ENCODE measurements at places on chromosomes 7 and 10.

DNA sequence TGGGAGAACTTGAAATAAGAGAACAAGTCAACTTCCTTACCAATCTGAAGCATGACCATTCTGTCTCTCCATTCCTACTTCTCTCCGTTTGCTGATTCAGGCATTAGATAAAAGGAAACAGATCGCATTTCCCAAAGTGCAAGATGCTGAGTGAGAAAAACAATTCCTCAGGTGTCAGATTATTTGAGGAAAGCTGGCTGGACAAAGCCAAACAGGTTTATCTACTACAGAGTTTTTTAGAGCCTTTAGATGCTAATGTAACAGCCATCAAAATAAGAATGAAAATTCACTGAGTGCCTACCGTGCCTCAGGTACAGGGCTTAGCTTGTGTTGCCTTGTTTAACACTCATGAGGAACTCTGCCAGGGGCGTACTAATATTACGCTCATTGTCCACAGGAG is 135.9 kb upstream of the MBL2 start:
- no peak for DNase-seq

DNA sequence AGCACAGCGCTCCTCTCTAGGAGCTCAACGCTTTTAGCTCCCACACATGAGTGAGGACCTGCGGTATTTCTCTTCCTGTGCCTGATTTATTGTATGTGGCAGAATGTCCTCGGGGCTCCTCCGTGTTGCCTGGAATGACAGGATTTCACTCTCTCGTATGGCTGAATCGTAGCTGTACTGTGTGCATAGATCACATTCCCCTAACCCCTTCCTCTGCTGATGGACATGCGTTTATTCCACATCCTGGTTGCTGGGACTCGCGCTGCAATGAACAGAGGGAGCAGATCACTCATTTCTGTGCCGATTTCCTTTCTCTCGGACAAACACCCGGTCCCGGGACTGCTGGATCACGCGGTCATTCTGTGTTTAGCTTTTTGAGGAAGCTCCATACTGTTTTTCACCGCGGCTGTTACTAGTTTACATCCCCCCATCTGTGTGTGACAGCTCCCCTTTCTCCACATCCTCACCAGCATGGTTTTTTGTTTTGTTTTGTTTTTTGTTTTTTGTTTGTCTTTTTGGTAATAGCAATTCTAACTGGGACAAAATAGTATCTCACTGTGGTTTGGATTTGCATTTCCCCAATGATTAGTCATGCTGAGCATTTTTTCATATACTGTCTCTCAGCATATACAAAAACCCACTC is 76.3 kb downstream of the FOXL3 start:
- DNase-seq: no peak

GRCh38 chr10:82037076-82037475 is 162.1 kb downstream of the NRG3 start:
- no peak for DNase-seq

DNA sequence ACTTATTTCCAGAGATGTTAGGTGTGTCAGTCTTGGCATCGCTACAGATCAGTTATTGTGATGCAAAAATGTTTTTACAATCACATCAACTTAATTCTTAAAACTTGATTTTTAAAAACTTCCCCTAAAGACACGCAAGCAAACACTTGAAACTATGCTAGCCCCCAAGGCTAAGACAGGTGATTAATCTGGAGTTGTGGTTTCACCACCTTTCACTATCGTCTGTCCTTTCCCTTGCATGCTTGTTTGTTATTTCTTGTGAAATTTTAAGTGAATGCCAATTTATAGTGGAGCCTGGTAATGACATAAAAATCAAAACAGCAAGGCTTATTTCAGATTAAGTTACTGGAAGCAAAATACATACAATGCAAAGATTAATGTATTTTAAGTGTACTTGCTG is 70.4 kb downstream of the SLC35B4 start:
- DNase-seq: no peak

GRCh38 chr7:132751244-132751647 is 175.0 kb upstream of the PLXNA4 start:
- peak; percentile 65 for DNase-seq

- DNase-seq: no peak
Measured at GRCh38 chr7:107045980-107046379, 1.5 kb downstream of the PRKAR2B start.
